Suppressor macrophage treated with lipopolysaccharide for 1 hour (primary cell): ENCODE measurements at places on chromosomes 4 and X.

DNA sequence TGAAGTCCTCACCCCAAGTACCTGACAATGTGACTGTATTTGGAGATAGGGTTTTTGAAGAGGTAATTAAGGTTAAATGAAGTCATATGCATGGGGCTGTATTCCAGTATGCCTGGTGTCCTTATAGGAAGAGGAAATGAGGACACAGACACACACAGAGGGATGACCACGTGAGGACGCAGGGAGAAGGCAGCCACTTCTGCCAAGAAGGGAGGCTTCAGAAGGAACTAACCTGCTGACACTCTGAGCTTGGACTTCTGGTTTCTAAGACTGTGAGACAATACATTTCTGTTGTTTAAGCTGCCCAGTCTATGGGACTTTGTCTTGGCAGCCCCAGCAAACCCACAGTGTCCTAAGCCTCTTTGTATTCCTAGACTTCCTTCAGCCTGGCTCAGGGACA is 3.0 kb upstream of the SLC2A9 start:
- peak; percentile 70 for DNase-seq

- no peak for DNase-seq
Observed at GRCh38 chr4:67931256-67931655, 32.0 kb downstream of the TMPRSS11A start.

GRCh38 chr4:48340276-48340964 is 909 bp upstream of the SLAIN2 start:
- DNase-seq, result peak; percentile 88

GRCh38 chr4:147638942-147639341 is 21.7 kb downstream of the TMEM184C start:
- no peak for DNase-seq

- DNase-seq, result peak; percentile 26
Observed at GRCh38 chr4:1683261-1683735, 815 bp downstream of the FAM53A start.

- no peak for DNase-seq
Observed at GRCh38 chr4:25486171-25486570, 109.1 kb downstream of the ANAPC4 start.

- DNase-seq, result no peak
Observed at GRCh38 chr4:99810536-99810935, 6.1 kb upstream of the DAPP1 start.

DNA sequence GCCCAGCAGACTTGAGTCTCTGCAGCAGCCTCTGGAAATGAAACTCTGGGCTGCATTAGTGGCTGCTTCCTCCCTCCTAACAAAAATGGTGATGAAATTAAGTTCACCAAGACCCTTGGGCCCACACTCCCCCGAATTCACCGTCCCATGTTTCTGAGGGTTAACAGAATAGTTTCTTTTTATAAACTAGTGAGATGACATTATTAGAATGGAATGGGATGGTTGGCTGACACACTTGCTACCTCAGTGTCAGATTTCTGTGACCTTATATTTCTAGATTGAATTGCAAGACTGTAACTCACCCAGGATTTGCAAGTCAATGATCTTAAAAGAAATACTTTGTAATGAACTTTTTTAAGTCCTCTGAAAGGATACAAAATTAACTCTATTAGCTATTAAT is 127.1 kb downstream of the SHROOM3 start:
- no peak for DNase-seq
